ENCODE measurements at places on chromosomes 3 and 15.
A peak's percentile ranks its signal among the peaks of the same experiment; 100 is the strongest.

DNA sequence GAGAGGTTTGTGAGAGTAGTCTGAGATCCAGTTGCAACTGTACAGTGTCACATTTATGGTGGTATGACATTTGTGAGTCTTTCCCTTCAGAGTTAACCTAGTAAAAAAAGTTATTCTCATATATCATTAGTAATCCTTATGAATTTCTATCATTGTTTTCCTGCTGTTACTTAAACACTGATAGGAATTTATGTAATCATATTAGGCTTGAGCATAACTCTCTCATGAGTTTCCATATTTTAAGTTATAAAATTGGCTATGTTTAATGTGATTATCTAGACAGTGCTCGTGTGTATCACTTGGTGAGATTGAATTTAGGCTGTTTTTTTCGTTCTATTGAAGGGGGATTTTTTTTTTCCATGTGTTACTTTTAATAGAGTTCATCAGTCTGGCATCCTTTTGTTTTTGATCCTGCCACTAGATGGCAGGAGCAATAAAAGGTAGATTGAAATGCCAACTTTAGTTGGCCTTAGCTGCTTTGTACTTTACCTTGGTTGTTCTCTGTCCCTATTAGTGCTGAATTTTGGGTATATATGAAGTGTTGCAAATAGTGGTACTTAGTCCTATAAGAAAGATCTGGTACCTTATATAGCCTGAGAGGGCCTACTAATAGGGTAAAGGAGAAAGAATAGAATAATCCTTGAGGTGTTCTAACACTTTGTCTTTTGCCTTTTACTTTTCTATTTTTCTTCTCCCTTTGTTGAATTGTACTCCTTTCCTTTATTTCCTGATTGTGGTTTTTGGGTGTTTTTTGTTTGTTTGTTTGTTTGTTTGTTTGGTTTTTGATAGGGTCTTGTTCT is 17.9 kb downstream of the STT3B start:
- DNase-seq, result no peak

DNA sequence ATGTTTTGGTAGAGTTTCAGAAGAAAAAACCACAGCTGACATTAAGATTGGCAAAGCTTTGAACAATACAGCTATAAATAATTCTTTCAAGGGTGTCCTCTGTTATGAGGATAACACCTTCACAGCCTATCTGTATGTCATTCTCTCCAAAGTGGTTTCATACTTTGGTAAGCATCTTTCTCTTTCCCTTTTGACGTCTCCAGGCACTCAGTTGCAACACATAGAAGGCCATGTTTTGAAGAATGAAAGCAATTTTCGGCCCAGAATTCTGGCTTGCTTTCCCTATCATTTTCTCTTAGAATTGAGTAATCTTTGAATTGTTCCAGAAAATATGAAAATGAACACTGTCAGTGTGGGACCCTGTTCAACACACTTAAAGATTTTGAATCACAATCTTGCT is 200.0 kb upstream of the CBLB start:
- no peak for DNase-seq

DNA sequence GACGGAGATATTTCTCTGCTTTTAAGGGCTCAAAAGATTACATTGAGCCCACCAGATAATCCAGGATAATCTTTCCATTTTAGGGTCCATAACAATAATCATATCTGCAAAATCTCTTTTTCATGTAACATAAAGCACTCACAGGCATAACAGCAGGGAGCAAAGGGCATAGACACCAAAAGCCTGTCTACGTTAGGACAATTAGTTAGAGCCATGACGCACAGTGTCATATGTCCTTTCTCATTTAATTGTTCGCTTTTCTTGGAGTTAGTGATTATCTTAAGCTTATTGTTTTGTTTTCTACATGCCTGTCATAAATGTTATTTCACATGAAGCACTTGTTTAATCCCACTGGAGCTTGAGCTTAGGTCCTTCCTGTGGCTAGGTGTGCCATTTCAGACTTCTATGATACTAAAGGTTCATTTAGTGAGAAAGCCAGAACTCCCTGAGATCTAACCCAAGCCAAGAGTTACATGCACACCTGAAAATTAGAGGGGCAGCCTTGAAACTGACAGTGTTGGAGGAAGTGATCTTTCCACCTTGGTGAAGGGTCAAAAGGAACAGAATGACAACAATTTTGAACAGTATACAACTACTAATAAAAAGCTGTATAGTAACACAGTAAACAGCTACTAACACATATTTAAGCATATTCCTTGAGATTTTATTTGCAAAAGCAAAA is 11.7 kb upstream of the HHATL start:
- no peak for DNase-seq

GRCh38 chr3:180600473-180600872 is 1.5 kb upstream of the TTC14 start:
- no peak for DNase-seq

GRCh38 chr15:80127911-80128310 is 24.9 kb upstream of the FAH start:
- DNase-seq, result no peak

DNA sequence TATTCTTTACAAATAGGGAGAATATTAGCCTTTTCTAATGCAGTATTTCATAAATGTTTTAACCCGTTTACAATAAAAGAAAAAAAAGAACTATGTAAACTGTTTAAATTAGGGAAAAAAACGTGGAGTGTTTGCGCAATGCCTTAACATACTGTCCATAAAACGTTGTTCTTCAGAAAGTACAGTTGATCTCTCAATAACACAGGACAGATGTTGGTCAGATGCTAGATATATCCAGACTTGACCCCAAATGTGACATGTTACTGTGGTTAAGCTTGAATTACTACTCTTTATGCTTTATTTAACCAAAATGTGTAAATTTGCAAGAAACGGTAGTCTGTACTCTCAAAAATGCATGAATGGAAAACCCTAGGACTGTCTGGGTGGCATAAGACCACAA is 110.3 kb downstream of the PLOD2 start:
- DNase-seq, result no peak

DNA sequence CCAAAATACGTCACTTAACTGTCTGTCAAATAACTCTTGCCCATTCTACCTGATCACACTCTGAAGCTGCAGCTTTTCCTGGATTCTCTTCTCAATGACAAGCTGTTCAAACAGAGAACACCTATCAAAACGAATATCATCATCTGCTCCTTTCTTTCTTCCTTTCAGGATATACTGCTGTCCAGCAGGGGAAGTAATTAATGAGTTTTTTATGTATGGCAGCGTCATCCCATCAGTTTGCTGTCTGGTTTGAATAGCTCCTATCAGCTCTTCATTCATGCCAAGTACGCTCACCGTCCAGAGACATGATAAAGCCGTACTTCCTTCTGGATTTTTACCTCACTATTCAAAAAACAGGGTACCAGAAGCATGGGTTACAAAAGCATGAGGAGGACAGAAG is at the start of gene CHRM5:
Gene CHRM5, plus strand, starts transcription at position 274 of the 400 bp plus-strand sequence. CDS start 94,221 bp downstream, outside the sequence.
- no peak for DNase-seq

DNA sequence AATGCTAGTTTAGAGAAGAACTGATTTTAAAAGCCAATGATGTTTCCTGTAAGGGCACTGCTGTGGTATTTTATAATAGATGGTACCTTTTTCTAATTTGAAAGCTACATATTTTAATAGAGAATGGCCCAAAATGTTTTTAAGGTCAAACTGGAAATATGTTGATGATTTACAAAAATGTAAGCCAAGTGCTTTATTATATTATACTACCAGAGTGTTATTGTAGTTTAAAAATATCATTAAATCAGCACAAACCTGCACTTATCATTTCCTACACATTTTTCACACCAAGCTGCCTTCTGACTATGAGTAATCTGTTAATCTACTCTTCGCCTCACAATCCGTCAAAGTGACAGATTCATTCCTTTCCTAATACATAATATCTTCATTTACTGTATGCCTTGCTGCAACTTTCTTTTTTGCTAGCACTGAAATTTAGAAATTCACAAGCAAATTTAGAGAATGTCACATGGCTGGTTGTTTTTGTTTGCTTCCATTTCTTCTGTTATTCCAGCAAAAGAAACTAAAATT is 126.4 kb upstream of the FAM3D start:
- no peak for DNase-seq

DNA sequence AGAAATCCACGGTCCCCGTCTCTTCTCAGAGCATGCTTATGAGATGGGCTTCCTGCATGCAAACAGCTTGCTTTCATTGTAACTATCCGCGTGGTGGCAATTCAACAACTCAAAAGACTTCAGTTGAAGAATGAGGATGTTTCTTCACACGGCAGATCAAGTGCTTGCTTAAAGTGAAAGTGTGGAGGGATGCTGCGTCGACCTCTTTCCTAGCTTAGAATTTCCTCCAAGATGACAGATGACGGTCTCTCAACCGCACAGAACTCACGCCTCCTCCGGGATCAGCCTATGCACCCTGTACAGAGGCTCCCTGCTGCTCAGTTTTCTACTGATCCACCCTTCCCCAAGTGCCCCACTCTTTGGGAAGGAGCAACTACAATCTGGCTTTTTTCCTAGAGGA is 47.8 kb downstream of the PCSK6 start:
- DNase-seq, result no peak

DNA sequence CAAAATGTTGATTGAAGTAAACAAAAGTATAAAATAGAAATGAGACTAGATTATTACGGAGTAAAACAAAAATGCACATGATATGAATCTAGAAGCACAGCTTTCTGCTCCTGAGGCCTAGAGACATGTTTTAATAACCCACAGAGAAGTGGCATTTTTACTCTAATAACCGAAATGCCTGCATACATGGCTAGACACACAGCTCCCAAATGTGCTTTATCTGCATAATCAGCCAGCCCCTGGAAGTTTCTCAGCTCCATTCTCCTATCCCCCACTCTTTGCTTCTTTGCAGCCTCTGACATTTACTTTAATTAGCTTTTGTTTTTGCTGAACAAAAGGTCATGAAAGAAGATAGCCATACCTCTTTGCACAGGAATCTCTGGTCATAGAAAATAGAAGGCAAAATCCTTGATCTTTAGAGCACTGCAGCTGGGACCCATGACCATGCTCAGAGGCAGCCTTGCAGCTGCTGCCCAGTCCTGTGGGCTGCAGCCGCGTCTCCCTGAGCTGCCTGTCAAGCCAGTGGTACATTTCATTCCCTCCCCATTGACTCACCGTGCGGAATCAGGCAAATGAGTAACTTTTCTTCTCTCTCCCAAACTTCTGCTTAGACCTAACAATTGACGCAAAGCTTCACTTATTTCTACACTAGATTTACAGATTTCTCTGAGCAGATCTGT is at the start of gene VEPH1:
Gene VEPH1, minus strand, starts transcription at position 501 of the 680 bp plus-strand sequence. CDS start 8,067 bp downstream, outside the sequence.
- no peak for DNase-seq

DNA sequence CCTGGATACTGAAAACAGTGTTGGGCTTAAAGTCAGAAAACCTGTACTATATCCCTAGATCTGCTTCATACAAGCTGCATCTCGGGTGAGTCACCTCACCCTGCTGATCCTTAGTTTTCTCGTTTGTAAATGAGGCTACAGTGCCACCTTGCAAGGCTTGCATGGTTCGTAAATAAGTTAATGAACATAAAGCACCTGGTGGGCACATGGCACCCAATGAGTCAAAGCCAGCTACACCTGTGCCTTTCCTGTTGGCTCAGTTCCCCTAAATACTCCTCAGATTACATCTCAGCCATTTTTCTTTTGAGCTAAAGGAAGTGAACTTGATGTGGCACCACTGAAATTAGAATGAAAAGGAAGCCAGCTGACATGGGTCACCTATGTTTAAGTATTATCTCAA is 26.5 kb downstream of the RTP1 start:
- DNase-seq, result no peak

DNA sequence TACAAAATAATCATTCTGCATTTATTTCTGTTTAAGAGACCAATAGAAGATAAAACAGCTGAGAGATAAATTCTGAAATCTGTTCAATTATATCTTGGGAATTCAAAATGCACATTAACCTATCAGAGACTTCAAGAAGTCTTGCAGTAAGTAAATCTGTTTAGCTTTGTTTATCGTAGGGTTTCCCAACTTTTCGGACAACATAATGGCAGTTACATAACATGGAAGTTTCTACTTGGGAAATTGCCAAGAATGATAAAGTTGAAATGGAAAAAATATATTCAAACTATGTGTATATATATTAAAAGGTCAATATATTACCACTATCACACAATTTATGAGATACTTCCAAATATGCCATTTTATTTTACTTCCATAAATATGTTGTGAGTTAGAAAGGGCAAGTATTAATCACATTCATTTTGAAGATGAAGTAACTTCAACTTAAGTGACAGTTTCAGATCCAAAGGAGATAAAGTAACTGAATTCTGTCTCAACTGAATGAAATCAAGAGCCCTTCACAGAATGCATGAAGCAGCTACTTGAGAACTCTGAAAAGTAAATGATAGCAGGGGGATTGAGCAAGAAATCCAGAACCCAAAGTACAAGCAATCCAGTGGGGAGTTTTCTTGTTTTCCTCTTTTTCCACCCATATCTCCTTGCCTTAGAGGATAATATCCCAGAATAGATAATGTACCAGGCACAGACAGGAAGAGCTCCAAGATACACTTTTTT is 108.8 kb downstream of the PLOD2 start:
- DNase-seq, result no peak

- no peak for DNase-seq
These were observed 95.4 kb upstream of the KCNAB1 start for GRCh38 chr3:156024904-156025533.

DNA sequence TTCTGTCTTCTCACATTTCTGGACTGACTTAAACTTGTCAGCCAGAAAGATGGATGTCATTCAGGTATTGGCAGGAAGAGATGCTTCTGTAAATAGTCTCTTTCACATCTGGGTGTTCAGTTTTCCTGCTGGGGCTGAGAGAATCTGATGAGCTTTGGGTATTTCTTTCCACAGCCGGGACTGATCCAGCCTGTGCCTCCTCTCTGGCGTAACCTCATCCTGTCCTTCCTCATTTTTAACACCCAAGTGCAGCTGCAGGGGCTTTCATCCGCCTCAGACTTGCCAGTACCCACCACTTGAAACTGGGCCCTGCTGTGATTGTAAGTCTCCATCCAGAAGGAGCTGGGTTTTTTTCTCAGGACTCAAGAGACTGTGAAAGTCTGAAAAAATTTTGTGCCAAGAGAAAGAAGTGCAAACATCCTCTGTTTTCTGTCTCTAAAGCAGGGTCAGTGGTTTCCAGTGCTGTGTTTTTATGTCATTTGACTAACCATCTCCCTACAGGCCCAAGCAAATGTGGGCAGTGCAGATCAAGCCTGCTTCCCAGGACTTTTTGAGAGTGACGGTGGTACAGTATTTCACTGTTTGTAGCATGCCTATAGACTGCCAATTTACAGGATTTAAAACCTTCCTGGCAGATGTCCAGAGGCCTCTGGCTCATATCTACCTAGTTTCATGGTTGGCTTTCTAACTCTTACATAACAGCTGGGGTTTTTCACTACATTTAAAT is 342.7 kb downstream of the PTPRG start:
- peak; percentile 20 for DNase-seq

DNA sequence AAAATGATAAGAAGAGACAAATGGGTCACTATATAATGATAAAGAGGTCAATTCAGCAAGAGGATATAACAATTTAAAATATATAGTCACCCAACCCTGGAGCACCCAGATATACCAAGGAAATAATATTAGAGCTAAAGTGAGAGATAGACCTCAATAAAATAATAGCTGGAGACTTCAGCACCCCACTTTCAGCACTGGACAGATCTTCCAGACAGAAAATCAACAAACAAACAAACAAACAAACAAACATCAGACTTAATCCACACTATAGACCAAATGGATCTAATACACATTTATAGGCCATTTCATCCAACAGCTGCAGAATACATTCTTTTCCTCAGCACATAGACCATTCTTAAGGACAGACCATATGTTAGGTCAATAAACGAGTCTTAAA is 79.4 kb downstream of the SENP7 start:
- no peak for DNase-seq

Measured in brain pericyte (primary cell).